ENCODE measurements at places on chromosomes 4 and X.

- no peak for DNase-seq
Observed at GRCh38 chrX:40177117-40177430, 79.3 kb upstream of the BCOR start.

GRCh38 chr4:82097504-82097903 lies 276.3 kb downstream of the HNRNPD start:
- DNase-seq: no peak

GRCh38 chr4:99790796-99791617 lies 25.6 kb upstream of the DAPP1 start:
- no peak for DNase-seq

DNA sequence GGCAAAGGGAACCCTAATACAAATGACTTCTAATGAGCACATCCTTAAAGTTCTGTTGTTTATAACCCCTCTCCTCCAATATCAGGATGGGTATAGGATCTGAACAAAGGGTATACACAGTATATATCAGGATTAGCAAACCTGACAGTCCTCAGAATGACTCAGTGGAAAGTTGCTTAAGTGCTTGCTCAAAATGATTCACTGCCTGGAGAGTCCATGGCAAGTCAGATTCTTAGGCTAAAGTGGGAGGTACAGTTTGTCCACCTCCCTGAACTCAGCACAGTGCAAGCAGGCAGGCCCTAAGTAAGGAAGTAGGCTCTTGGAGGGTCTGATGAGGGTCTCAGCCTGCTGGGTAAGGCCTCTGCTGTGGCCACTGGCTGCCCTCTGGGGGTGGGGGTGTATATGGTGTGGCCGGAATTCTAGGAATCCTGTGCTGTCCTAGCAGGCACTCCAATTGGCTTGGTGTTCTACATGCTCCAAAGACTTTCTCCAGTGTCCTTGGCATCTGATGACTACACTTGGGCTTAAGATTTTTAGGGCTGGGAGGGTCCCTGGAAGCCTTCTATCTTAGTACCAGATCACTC lies 54.3 kb downstream of the CHRDL1 start:
- DNase-seq: no peak

GRCh38 chrX:75303795-75304194 lies 29.9 kb downstream of the UPRT start:
- no peak for DNase-seq

DNA sequence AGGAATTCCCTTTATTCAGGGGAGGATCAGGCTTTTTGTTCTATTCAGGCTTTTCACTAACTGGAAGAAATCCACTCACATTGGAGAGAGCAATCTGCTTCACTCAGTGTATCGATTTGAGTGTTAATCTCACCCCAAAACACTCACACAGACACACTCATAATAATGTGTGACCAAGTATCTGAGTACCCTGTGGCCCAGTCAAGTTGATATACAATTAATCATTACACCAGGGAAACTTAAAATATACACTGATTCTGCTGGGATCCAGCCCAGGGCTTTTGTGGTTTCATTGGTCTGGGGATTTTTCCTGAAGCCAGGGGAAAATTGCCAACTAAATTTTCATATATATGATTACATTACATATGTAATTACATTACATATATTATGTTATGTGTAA lies 44.0 kb upstream of the GATB start:
- DNase-seq: no peak
